Activated naive CD8-positive, alpha-beta T cell treated with anti-CD3 and anti-CD28 coated beads, Interleukin-2, amount 50 U/mL, for 24 hours (primary cell): ENCODE measurements at places on chromosomes 12 and 14.

- no peak for DNase-seq
These were observed 1.3 kb downstream of the KERA start for GRCh38 chr12:91056488-91056887.

DNA sequence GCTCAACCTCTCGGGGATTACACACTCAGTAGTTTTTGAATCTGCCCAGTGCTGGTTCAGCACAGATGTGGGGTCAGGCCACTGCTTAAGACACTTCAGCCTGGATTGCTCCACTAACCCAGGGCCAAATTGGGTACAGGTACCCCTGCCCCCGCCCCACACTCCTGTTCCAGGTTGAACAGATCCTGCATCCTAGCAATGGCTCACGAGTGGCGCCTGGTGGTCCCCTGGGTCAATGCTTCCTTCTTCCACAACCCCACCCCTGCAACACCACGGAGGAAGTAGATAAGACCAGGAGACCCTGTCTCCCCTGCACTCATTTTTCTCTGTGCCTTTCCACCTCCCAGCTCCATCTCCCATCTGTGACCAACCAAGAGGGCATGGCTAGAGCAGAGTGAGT, 108.4 kb downstream of the ESRRB start:
- no peak for DNase-seq

GRCh38 chr12:6297170-6297569, 13.3 kb upstream of the PLEKHG6 start:
- no peak for DNase-seq

DNA sequence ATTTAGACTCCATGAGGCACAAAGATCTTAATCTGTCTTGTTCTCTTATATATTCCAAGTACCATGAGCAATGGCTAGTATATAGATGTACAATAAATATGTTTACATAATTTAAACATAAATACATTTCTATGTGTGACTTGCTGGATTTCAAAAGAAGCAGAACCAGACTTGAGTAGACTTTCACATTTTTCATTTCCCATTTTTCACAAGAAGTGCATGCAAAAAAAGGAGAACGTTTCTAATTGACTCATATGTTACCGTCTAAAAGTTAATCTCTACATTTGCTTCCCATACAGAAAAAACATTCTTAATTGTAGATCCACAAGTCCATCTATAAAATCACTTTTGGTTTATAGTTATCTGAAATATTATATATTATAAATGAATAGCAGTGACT, 256.5 kb upstream of the USP15 start:
- no peak for DNase-seq

- no peak for DNase-seq
These were observed 28.4 kb upstream of the A2M start for GRCh38 chr12:9143929-9144729.

DNA sequence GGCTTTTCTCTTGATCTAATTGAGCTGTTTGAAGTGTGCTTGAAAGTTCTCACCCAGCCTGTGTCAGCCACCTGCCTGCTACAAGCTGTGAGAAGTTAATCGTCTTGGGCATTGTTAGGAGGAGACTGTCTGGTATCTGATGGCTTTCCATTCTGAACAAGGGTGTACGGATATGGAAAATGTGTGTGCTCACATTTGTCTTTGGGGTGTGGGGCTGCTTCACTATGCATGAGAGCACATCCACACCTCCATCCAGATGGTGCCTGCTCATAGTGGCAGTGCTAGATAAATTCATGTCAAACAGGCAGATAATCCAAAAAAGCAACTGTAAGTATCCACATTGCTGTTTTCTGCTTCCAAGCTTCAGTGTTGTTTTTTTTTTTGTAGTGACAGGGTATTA, 462.2 kb downstream of the DIO2 start:
- no peak for DNase-seq

DNA sequence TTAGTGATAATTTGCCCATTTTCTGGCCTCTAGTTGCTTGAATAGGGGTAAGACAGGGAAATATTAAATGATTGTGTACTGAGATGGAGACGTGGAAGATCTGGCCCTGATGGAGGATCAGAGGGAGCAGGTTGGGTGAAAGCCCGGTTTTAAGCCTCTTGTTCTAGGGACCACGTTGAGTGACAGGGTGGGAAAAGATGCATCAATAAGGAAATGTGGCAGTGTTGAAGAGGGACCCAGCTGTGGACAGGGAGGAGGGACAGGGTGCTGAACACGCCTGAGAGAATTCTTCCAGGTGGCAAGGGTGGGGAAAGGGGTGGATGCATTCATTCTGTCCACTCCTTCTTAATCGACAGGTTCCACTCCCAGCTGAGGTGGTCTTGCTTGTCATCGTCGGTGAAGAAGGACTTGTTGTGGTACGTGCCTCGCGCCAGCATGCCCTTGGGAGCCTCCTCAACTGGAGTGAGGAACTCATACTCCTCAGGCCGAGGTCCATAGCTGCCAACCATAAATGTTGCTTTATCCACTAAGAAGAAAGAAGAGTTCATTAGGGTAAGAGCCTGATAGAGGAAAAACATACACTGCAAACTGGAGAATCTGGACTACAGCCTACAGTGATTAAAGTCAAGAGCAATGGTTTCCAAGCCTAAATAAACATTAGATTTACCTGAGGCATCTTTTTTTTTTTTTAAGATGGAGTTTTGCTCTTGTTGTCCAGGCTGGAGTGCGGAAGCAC, 4.0 kb upstream of the ERP27 start:
- DNase-seq = no peak

DNA sequence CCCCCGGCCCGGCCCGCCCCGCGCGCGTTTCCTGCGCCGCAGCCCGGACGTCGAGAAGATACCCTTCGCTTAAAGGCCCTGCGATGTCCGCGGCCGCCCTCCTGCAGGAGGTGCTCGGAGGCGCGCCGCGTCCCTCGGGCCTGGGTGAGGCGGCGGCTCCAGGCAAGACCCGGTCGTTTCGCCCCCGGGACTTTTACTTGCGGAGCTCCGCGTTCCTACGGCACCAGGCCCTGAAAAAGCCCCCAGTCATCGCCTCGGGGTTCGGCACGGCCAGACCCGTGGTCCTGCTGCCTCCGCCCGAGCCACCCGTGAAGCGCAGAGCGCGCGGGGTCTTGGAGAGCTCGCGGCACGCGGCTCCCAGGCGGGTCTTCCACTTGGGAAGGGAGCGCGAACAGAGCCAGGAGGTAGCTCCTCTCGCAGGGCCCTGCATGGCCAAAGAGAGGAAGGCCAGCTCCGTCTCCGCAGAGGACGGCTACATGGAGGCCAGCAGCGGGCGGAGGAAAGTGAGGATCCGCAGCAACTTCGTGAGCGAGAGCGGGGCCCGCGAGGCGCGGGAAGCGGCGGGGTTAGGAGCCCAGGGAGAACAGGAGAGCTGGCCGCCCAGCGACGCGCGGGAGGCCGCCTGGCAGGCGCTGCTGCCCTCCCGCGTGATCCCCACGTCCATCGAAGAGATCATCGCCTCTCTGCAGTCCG, 26.9 kb downstream of the TTC6 start:
- DNase-seq = no peak

GRCh38 chr14:56092763-56093162, 25.4 kb upstream of the PELI2 start:
- no peak for DNase-seq

GRCh38 chr14:102584871-102585869, 7.3 kb upstream of the RCOR1 start:
- no peak for DNase-seq

GRCh38 chr12:3532931-3533702, 42.1 kb downstream of the PRMT8 start:
- no peak for DNase-seq

GRCh38 chr12:98469109-98469508, 46.3 kb upstream of the TMPO start:
- DNase-seq = no peak

DNA sequence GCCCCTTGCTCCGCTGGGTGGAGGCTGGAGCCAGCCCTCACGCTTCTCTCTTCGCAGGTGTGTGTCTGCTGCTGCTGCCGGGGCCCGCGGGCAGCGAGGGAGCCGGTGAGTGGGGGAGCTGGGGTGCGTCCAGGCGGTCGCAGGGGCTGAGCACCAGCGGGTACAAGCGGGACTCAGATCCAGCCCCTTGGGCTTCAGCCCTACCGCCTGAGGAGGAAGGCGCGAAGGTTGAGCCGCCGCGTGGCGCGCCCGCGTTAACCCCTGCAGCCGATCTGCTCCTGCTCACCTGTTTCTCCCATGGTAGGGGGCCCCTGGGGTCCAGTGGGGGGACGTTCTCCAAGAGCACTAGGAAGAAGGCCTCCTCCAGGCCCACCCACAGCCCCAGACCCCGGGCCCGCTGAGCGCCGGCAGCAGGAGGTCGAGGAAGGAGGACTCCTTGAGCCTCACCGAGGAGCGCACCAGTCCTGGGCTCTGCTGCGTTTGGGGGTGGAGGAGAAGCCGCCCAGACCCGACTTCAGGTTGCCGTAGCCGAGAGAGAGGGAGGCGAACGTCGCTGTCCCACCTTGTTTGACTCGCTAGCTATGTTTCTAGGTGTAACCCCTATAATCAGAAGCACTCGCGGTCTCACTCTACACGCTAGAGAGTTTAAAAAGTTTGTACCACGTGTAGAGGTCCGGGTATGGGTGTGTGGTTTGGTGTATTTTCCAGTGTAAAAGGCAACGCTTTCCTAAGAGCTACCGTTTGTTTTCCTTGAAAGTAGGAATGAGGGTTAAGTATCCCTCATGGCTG, 834 bp downstream of the COCH start:
- peak; percentile 14 for DNase-seq

- no peak for DNase-seq
These were observed 100.9 kb upstream of the AEBP2 start for GRCh38 chr12:19338405-19338804.

- no peak for DNase-seq
These were observed 12.8 kb upstream of the CEP170B start for GRCh38 chr14:104852280-104852663.

DNA sequence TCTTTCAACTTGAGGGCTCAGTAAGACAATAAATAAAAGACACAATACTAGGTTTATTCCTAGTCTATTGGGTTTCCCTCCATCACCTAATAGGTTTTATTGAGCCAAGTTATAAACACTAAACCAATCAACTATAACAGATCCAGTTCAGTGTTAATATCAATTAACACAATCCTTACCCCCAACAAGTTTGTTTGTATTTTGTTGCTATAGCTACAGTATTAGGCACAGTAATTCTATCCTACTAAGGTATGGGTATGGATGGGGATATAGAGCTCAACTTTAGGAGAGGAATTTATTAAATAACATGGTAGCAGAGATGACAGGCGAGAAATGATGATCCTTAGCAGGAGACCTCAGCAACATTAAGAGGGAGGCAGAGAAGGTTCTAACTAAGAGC, 13.3 kb downstream of the PPP4R3A start:
- no peak for DNase-seq

- no peak for DNase-seq
These were observed 11.7 kb downstream of the ITGA5 start for GRCh38 chr12:54407183-54407905.

- DNase-seq = no peak
These were observed 130.5 kb downstream of the SLC41A2 start for GRCh38 chr12:104827587-104827986.

DNA sequence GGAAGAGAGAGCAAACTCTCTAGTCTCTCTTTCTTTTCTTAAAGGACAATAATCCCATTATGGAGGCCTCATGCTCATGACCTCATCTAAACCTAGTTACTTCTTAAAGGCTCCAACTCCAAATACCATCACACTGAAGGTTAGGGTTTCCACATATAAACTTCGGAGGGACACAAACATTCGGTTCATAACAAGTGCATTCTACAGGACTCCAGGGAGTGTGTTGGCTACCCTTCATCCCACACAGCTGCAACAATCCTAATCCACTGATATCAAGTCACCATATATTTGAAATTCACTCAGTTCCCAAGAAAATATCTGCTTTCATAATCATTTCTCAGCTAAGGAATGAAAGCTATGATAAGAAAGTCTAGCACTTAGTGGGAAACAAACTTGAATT, 265.9 kb upstream of the PLEKHG7 start:
- DNase-seq = no peak

GRCh38 chr14:76698631-76699030, 62.6 kb upstream of the VASH1 start:
- no peak for DNase-seq

DNA sequence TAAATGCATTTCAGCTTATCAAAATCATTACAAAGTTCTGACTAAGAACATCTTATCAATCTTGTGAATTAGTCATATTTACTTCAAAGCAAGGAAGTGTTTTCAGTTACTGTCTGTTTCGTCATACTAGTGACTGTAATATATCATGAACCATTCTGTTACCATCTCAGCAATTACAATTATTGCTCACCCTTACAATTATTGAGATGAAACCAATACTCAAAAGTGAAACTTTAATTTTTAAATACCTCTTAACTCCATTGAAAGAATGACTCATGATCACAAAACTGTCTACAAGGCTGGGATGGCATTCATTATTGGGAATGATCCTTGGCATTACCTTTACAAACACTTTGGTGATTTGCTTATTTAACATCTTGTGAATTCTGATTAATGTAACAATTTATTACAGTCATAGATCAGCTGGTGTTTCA, 90.3 kb downstream of the RPS6KA5 start:
- DNase-seq = no peak

- no peak for DNase-seq
These were observed 135.7 kb downstream of the RAD51B start for GRCh38 chr14:67955261-67955660.

DNA sequence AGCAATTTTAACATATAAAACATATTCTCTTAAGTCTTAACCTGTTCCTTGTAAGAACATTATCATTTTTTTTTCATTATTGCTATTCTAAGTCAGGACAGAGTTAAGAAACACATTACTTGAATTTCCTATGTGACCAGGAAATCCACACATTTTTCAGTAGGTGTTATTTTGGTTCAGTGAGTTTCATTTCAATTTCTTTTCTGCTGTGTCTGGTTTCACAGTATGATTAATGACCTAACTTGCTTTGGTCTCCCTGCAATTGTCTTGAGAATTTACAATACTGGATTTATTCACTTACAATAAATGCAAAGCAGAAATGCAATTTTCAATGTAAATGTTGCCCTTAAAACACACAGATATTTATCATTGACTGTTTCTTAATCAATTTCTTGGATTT, 396.9 kb upstream of the TMTC1 start:
- no peak for DNase-seq

DNA sequence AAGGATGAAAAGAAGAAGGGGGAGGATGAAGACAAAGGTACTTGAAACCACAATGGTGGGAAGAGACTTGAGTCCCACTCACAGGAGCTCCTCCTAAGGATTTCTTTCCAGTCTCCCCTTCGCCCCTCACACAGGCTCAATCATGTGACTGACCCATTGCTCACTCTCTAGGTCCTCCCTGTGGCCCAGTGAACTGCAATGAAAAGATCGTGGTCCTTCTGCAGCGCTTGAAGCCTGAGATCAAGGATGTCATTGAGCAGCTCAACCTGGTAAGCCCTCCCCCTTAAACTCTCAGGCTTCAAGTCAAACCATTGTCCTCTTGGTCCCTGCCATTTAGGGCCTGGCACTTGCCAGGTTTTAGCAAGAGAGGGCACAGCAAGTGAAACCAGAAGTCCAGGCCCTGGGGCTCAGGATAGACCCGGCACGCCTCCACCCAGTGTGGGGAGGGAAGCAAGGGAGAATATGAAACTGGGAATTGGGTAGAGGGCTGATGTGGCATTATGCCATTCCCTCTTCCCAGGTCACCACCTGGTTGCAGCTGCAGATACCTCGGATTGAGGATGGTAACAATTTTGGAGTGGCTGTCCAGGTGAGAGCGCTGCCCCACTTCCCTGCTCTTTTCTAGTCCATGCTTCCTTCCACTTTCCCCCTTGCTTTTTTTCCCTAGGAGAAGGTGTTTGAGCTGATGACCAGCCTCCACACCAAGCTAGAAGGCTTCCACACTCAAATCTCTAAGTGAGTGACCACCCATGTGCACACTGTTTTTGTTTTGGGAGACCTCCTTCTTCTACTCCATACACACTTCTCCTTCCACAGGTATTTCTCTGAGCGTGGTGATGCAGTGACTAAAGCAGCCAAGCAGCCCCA, 1.8 kb downstream of the PSME1 start:
- no peak for DNase-seq

- DNase-seq = no peak
These were observed 54.8 kb upstream of the RASSF8 start for GRCh38 chr12:25903603-25904245.
